ENCODE measurements at places on chromosomes 7 and 10. TPM values are rescaled to one million over a fixed set of nuclear protein-coding genes. Genes with fewer than 3 reads are reported as not detected.

DNA sequence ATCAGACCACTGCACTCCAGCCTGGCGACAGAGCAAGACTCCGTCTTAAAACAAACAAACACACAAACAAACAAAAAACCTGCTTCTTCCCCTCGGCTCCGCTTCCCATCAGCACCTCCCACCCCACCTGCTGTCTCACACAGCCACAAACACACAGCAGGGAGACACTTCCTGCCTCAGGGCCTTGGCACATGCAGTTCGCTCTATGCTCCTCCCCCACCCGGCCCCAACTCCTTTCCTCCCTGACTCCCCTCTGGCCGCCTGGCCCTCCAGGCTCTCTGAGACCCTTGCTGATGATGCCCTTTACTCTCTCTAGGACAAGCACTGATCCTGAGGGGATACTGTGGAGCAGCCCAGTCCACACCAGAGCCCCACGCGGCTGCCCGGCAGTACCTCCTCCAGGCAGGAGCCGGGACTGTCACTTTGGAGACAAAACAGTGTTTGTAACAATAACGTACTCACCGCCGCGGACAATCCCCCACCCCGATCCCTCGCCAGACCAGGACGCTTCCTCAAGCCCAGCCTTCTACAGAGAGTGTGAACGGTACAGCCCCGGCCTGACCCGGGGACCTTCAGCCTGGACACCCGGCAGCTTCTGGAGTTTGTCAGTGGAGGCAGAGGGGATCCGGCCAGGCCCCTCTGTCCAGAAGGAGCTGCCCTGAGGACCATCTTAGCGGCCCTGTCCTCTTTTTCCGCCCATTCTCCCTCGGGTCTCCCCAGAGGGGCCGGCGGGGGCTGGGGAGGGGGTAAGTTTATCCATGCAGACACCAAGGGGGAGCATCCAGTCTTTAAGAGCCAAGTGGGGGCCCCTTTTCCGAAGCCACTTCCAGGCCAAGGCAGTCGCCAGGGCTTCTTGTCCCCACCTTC is 50.0 kb upstream of the GTF2IRD1 start:
- DNase-seq: no peak

DNA sequence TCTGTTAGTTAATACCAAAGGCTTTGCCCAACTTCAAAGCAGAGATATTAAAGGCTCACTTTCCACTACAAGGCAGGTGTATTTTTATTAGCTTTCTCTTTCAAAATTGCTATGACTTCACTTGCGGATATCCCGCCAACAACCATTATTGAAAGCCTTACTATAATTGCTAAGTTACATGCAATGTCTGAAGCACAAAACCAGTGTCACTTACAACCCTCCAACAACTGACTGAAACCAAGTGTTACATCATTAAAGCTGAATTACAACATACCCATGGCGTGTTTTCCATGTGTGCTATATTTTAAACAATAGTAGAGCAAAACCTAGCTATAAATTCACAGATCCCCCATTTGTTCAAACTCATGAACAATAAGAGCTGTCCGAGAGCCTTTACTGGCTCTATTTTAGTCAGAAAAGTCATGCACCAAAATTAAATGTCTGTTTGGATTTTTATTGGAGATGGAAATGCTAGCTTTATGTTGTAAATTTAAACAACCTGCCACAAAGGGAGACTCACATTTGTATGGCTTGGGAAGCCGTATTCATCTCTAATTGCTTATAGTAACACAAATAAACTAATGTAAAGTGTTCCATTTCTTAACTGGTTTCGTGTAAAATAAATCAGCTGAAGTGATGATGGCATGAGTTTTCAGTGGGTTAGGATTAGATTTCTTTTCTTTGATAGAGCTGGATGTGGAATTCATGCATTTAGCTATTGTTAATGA is 227.1 kb downstream of the AGMO start:
- DNase-seq: no peak

DNA sequence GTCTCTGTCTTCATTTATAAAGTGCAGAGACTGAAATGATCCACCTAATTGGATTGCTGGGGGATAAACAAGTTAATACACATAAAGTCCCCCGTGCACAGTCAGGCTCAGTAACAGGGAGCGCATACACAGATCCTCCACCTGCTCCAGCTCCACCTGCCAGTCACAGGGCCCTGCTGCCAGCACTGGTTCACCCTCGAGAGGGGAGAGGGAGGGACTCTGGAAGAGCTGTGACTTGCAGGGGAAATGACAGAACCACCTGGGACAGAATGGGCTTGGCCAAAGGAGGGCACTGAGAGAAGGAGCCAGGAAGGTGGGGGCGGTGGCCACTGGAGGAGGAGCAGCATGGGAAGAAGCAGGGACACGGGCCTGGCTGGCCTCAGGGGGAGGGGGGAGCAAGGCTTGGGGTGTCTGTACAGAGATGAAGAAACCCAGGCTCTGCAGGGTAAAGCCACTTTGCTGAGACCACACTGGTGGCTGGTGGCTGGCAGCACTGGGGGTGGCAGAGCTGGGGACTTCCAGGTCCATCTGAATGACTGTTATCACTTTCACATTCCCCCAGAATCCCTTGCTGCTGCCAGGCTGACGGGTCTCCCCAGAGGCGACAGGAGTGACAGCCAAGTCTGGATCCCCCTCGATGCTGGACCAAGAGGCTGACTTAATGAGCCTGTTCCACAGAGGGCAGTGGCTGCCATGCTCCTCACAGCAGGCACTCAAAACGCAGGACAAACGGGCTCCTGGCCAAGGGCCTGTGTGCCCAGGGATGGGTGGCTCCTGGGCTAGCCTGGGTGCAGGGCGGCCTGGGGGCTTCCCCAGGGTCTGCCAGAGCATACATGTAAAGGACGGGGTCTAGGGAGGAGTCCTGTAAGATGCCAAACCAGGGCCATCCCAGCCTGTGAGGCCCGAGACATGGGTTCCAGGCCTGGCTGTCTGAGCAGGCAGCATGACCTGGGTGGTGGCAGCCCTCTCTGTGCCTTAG is 151.1 kb downstream of the SH3PXD2A start:
- no peak for DNase-seq

DNA sequence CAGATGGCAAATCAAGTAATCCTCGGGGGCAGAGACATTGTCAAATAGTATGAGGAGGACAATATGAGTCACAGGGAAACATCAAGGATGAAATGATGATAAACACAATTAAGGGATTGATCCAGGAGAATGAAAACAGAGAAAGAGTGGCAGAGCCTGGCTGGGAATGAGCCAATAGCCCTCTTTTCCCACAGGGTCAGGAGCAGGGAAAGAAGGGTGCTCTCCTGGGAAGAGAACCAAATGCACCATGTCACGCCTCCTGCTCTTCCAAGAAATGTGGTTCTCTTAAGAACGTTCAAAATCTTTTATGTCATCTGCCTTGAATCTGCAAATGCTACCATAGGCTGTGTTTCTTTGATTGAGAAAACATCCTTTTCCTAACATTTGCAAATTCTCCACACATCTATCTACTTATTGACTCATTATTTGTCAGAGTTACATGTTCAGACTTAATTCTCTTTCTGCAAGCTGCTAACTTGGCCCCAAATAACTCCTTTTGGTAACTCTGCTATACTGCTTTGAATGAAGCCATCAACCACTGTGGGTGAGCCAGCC is 50.6 kb downstream of the HIPK2 start:
- no peak for DNase-seq

DNA sequence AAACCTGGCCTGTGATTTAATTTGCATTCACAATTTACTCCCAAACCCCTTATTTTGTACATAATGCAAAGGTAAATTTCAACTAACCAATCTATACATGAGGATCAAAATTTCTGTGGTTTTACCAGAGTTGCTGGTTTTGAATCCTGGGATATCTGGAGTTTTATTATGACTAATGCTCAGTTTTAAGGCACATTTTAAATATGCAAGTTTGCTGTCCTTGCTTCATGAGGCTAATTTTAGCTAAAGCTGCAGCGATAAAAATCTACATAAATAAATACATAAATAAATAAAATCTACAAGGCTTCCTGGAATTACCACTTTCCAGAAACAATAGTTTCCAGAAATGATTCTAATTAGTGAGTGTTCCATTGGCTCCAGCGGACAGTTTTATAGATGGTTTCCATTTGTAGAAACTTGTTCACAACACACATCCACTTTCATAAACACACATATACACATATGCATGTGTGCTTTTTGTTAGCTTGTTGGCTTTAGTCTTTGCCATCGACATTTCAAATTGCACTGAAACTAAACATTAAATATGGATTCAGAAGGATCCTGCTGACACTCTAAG is 339.5 kb upstream of the NRP1 start:
- no peak for DNase-seq

Gene SPDYE16
- total RNA-seq: 0.59 TPM

Gene ANKRD1
- not detected for total RNA-seq

Data from activated B cell treated with CpG ODN at 0.5 μM for 24 hours (primary cell).